H4 (cell line): ENCODE measurements at places on chromosomes 7 and 10. TPM values are rescaled to one million over a fixed set of nuclear protein-coding genes. Genes with fewer than 3 reads are reported as not detected.

DNA sequence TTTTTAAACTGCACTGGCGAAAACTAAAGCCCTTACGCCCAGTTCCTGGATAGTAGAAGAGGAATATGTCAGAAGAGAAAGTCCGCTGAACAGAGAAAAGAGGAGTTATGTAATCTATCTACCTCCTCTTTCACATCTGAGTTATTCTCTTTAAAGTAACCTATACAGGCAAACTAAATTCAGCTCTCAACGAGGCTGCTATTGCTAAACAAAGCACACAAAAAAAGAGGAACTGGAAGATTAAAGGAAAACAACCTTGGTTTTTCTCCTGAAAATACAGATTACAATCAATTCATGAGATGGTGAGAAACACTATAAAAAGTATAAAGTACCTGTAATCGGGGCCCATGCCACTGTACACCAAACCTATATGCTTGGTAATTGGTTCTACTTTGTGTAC, 5.8 kb downstream of the PSMA2 start:
- DNase-seq = no peak

The NPC1L1 gene
- 0.10 TPM in 1 of 2 replicates, not detected in the other for total RNA-seq

- DNase-seq = no peak
Observed at GRCh38 chr10:56095506-56096225, 265.4 kb downstream of the ZWINT start.

DNA sequence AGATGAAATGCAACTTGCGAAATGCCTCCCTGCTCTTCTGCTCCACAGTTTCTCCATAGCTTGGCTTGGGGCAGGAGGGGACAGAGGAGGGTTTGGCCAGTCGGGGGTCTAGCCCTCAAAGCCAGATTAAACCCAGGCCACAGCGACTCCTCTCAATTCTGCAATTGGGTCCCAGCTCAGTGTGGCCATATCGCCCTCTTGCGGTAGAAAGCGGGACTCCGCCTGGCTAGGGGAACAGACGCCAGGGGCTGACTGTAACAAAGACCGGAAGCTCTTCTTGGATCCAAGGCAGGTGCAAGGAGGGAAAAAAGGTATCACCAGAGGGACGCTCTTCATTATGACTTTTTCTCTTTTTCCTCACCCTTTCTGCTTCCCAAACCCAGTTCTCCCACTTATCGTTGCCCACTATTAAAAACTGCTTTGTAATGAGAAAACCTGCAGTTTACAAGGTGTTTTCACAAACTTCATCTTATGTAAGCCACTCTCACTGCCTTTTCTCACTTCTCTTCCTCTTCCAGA, 36.6 kb upstream of the TNPO3 start:
- peak; percentile 69 for DNase-seq

DNA sequence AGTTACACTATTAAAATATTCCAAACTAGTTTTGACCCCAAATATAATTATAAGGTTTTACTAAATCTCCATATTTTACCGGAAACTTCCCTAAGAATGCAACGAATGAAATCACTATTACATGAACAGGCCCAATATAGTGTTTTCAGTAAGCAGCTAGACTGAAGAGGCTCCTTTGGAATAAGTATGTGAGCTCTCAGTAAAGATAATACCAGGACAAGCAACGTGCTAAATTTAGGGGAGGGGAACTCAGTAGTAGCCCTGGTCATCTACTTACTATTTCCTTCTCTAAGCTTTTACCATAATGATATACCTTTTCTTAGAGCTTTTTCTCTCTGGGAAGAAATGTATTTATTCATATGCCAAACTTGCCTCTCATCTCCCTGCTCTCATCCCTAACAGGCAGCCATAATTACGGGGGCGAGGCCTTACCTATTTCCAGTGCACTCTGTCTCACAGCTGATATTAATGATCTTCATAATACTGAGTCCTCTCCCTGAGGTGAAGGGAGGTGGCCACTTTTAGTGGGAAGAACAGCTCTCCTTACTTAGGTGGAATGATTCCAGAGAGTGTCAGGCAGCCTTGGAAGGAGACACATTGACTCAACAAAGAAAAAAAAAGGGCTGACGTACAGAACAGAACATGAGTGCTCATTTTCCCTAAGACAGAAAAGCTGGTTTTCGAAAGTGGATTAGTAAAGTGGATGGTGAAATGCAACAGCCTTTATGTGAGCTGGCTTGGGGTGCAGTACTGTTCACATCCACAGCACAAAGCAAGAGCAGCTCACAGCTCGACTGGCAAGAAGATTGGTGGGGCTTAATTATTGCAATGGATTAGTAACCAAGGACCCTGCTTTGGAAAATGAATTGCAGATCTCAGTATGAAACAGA, 165.4 kb downstream of the GLI3 start:
- no peak for DNase-seq

GRCh38 chr7:11207565-11207964, 233.9 kb downstream of the PHF14 start:
- DNase-seq = no peak

GRCh38 chr7:80439894-80440821, 71.7 kb downstream of the GNAT3 start:
- peak; percentile 27 for DNase-seq
